ENCODE measurements at places on chromosomes 4 and X.

DNA sequence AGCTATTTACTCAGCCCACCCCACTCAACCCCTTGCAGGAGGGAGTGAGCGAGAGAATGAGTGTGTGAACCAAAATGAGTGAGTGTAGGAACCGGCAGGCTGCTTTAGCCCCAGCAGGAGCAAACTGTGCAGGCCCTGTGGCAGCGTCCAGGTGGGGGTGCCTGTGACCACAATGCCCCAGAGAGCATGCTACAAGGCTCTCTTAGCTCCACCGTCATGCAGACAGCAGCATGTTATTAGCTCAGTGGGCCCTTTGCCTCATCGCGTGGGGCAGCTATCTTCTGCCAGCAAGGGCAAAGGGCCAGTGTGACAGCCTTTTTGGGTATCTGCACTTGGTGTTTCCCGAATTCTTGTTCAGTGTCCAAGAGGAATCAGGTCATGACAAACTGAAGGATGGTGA is 271.3 kb downstream of the GPM6A start:
- no peaks in the 10 kb centered on the region for H3K27me3 ChIP-seq
- H3K27ac ChIP-seq = no peak overlapping the region
- H3K4me1 ChIP-seq = no peaks in the 10 kb centered on the region
- no peaks in the 10 kb centered on the region for H3K36me3 ChIP-seq
- H3K4me3 ChIP-seq = no peak overlapping the region
- DNase-seq = no peak

GRCh38 chr4:102543030-102543928 is 42.1 kb downstream of the NFKB1 start:
- no peak overlapping the region for H3K4me3 ChIP-seq
- no peak overlapping the region for H3K27ac ChIP-seq
- no peak for DNase-seq

DNA sequence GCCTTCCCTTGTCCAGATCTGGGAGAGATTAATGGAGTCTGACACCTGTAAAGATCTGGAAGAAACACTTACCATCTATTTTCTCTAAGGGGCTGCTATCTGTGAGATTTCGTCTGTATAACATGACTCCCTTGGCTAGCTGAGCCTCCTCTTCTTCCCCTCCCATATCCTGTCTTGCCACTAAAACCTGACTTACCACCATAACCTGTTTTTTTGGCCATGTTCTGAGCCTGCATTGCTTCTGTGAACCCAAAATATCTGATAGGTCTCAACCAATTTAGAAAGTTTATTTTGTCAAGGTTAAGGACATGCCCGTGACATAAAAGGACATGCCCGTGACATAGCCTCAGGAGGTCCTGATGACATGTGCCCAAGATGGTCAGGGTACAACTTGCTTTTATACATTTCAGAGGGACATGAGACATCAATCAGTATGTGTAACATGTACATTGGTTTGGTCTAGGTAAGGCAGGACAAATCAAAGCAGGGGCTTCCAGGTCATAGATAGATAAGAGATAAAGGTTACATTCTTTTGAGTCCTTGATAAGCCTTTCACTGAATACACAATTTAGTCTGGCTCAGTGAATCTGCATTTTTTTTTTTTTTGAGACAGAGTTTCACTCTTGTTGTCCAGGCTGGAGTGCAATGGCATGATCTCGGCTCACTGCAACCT is 11.4 kb downstream of the MGST2 start:
- H3K4me1 ChIP-seq = peaks cover under 1% of the 10 kb centered on the region
- H3K4me3 ChIP-seq = no peak overlapping the region
- peaks cover 26% of the 10 kb centered on the region for H3K36me3 ChIP-seq
- no peaks in the 10 kb centered on the region for H3K27me3 ChIP-seq

- peaks cover 23% of the 10 kb centered on the region for H3K4me1 ChIP-seq
- H3K27me3 ChIP-seq = no peaks in the 10 kb centered on the region
- no peaks in the 10 kb centered on the region for H3K36me3 ChIP-seq
- no peak overlapping the region for H3K27ac ChIP-seq
Observed at GRCh38 chr4:139950568-139950967, 203.4 kb downstream of the MAML3 start.

- no peaks in the 10 kb centered on the region for H3K27me3 ChIP-seq
- no peak for DNase-seq
- no peak overlapping the region for H3K4me3 ChIP-seq
- H3K27ac ChIP-seq = no peak overlapping the region
- no peaks in the 10 kb centered on the region for H3K36me3 ChIP-seq
Observed at GRCh38 chr4:20416800-20417199, 165.1 kb downstream of the SLIT2 start.

GRCh38 chr4:176198316-176198903 is 3.0 kb upstream of the SPATA4 start:
- H3K4me3 ChIP-seq = no peak overlapping the region
- H3K4me1 ChIP-seq = peaks cover 7% of the 10 kb centered on the region
- peak overlapping the region; percentile 36 for H3K27ac ChIP-seq
- H3K27me3 ChIP-seq = no peaks in the 10 kb centered on the region

- H3K4me1 ChIP-seq = no peaks in the 10 kb centered on the region
- no peaks in the 10 kb centered on the region for H3K27me3 ChIP-seq
- H3K36me3 ChIP-seq = no peaks in the 10 kb centered on the region
- no peak for DNase-seq
- no peak overlapping the region for H3K4me3 ChIP-seq
- no peak overlapping the region for H3K27ac ChIP-seq
Observed at GRCh38 chr4:129378364-129378763, 282.4 kb downstream of the C4orf33 start.

DNA sequence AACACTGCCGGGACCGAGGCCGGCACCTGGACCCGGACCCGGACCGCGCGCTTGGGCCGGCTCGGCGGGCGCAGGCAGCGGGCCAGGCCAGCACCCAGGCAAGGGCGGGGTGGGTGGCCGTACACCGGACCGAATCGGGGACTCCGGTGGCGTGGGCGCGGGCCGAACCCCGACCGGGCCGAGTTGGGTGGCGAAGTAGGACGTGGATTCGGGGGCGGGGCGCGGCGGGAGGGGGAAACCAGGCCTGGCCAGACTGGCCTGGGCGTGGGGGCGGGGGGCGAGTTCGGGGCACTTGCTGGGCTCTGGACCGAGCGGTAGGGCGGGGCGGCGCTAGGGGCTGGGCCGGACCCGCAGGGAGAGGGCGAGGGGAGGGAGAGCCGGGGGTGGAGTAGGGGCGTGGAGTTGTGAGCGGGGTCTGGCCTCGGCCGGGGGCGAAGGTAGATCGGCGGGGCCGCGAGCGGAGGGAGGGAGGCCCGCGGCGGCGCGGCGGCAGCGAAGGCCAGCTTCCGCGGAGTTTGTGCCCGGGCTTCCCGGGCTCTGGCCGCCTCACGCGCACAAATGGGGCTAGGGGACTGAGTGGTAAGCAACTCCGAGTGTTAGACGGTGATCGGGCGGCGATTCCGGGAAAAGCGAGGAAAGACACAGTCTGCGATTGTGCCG is 1.8 kb upstream of the BCORL1 start:
- H3K36me3 ChIP-seq = no peaks in the 10 kb centered on the region
- H3K4me1 ChIP-seq = peaks cover 4% of the 10 kb centered on the region
- peak; percentile 91 for DNase-seq

DNA sequence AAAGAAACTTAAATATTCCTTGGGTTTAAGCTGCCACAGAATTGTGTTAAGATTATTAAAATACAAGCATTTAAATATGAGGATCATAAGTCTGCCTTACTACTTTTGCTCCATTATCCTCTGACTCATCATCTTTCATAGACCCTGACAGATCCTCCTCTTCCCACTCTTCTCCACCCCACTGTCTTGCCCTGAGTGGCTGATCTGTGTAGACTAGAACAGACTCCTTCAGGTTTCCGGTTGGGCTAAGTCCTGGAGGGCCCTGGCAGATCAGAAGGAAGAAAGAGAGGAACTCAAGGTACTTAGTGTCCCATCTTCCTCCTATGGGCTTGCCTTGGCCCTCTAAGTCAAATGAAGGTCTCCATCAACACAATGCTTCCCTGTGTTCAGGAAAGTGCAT is 30.7 kb downstream of the PALLD start:
- no peak for DNase-seq
- H3K4me3 ChIP-seq = no peak overlapping the region
- H3K4me1 ChIP-seq = no peaks in the 10 kb centered on the region
- no peak overlapping the region for H3K27ac ChIP-seq
- H3K27me3 ChIP-seq = no peaks in the 10 kb centered on the region

- H3K36me3 ChIP-seq = no peaks in the 10 kb centered on the region
- no peak for DNase-seq
- H3K27ac ChIP-seq = no peak overlapping the region
- H3K4me1 ChIP-seq = no peaks in the 10 kb centered on the region
- no peak overlapping the region for H3K4me3 ChIP-seq
Observed at GRCh38 chrX:42463706-42464490, 314.1 kb downstream of the PPP1R2C start.

DNA sequence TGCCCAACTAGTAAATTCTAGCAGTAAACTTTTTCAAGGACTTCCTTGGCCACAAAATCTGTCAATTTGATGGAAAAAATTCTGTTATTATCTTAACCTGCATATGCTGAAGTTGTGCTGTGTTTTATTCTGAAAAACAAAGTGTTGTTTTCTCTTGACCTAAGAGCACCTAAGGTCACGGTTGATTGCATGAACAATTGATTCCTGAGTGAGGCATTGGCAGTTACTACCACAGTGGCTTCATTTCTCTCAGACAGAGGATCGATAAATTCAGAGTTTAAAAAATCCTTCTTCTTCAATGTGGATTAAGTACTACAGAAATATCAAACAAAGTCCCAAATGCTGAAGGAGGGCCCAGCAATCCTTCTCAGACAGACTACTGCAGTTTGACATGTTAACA is 6.2 kb downstream of the HDAC8 start:
- H3K4me1 ChIP-seq = no peaks in the 10 kb centered on the region
- H3K27ac ChIP-seq = no peak overlapping the region
- no peak for DNase-seq
- H3K4me3 ChIP-seq = no peak overlapping the region
- no peaks in the 10 kb centered on the region for H3K27me3 ChIP-seq

- H3K36me3 ChIP-seq = no peaks in the 10 kb centered on the region
- no peak overlapping the region for H3K4me3 ChIP-seq
- no peaks in the 10 kb centered on the region for H3K4me1 ChIP-seq
- H3K27me3 ChIP-seq = no peaks in the 10 kb centered on the region
- H3K27ac ChIP-seq = no peak overlapping the region
Observed at GRCh38 chrX:34147345-34147744, 15.2 kb upstream of the FAM47A start.

DNA sequence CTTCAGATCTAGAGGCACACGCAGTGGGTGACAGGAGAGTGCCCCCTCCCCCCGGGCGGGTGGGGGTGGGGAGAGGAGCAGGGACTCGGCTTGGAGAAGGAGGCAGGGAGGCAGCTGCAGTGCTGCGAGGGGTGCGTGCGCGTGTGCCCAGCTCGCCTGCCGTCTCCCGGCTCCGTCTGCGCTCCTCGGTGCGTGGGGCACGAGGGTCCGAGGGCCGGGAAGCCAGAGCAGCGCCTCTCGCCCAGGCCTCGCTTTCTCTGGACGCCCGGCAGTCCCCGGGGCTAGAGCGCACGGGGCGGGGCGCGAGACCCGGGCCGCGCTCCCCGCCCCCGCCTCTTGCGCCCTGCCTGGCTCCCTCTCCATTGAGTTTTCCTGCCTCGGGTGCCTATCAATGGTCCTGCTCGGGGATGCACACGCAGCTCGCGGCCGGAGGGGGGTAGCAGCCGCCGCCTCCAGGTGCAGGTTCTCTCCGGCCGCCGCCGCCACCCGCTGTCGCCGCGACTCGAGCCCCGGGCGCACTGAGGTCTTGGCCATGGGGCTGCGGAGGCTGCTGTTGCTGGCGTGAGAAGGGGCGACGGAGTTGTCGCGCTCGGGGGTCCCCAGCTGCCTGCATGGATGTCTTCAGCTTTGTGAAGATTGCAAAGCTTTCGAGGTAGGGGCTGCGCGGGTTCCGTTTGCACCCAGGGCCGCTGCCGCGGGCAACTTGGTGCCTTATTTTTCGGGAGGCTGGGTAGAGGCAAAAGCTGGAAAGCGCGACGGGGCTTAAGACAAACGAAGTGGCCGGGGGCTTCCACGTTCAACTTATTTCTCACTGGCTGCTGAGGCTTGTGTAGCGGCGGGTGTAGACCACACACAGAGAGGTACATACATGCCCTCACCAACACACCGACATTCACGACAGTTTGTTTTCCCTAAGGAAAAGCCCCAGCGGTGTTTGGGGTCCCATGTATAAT is at the start of gene FRMPD4:
Gene FRMPD4, plus strand, starts transcription at position 113 of the 953 bp plus-strand sequence. Its CDS starts 499 bp downstream, at position 612.
- peak; percentile 54 for DNase-seq
- no peaks in the 10 kb centered on the region for H3K27me3 ChIP-seq
- H3K27ac ChIP-seq = no peak within 1 kb of the TSS
- H3K4me1 ChIP-seq = peaks cover 4% of the 10 kb centered on the region
- H3K4me3 ChIP-seq = no peak within 1 kb of the TSS
- H3K36me3 ChIP-seq = no peaks in the 10 kb centered on the region

- no peaks in the 10 kb centered on the region for H3K36me3 ChIP-seq
- peaks cover 14% of the 10 kb centered on the region for H3K4me1 ChIP-seq
- no peak overlapping the region for H3K4me3 ChIP-seq
- H3K27me3 ChIP-seq = peaks cover 4% of the 10 kb centered on the region
- no peak overlapping the region for H3K27ac ChIP-seq
- no peak for DNase-seq
Observed at GRCh38 chr4:110629780-110630687, 7.2 kb upstream of the PITX2 start.

DNA sequence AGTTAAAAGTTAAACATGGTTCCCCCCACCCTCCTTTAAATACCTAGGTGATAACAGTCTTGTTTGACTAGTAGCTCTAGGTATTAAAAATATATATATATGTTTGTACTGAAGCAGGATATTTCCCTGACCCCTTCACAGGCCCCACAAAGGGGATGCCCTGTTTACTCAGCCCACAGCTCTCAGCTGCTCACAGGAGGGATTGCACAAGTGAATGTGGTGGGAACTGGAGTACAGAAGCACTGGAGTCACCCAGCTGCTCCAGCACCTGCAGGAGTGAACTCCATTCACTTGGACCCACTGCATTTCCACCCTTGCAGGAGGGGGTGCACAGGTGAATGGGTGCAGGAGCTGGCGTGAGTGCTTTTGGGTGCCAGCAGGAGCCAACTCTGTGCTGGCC is 99.3 kb upstream of the TLR3 start:
- peaks cover 3% of the 10 kb centered on the region for H3K4me1 ChIP-seq
- no peak overlapping the region for H3K4me3 ChIP-seq
- no peak overlapping the region for H3K27ac ChIP-seq
- DNase-seq = no peak
- H3K27me3 ChIP-seq = no peaks in the 10 kb centered on the region

GRCh38 chr4:138645289-138645688 is 370.3 kb upstream of the NOCT start:
- no peaks in the 10 kb centered on the region for H3K36me3 ChIP-seq
- H3K4me1 ChIP-seq = no peaks in the 10 kb centered on the region
- no peak for DNase-seq
- H3K27ac ChIP-seq = no peak overlapping the region
- H3K27me3 ChIP-seq = no peaks in the 10 kb centered on the region

DNA sequence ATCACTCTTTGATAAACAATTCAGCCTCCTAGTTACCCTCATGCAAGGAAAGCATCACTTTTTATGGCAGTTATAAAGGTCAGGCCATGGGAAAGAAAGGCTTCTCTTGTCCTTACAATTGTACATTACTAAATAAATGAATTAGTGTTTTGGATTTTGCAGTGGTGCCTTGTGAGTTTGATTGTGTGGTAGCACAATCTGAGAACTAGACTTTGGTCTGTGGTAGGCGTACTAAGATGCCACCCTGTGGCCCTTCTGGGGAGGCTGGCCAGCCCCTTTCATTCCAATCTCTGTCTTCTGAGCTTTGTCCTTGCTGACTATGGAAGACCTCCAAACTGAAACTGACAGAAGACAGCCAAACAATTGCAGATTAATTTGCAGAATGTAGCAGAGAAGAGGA is 14.6 kb upstream of the HNRNPD start:
- no peak for DNase-seq
- no peak overlapping the region for H3K27ac ChIP-seq
- H3K27me3 ChIP-seq = no peaks in the 10 kb centered on the region
- no peaks in the 10 kb centered on the region for H3K4me1 ChIP-seq
- H3K36me3 ChIP-seq = no peaks in the 10 kb centered on the region
- no peak overlapping the region for H3K4me3 ChIP-seq

All from upper lobe of left lung (tissue), 6 donors.